ENCODE measurements at places on chromosomes 1 and 21. TPM values are rescaled to one million over a fixed set of nuclear protein-coding genes. Genes with fewer than 3 reads are reported as not detected.

- DNase-seq, result no peak
These were observed 1.9 kb downstream of the PUM1 start for GRCh38 chr1:31063631-31064030.

- no peak for DNase-seq
These were observed 45.5 kb upstream of the VANGL1 start for GRCh38 chr1:115596080-115596780.

The OR10X1 gene
- not detected for total RNA-seq

DNA sequence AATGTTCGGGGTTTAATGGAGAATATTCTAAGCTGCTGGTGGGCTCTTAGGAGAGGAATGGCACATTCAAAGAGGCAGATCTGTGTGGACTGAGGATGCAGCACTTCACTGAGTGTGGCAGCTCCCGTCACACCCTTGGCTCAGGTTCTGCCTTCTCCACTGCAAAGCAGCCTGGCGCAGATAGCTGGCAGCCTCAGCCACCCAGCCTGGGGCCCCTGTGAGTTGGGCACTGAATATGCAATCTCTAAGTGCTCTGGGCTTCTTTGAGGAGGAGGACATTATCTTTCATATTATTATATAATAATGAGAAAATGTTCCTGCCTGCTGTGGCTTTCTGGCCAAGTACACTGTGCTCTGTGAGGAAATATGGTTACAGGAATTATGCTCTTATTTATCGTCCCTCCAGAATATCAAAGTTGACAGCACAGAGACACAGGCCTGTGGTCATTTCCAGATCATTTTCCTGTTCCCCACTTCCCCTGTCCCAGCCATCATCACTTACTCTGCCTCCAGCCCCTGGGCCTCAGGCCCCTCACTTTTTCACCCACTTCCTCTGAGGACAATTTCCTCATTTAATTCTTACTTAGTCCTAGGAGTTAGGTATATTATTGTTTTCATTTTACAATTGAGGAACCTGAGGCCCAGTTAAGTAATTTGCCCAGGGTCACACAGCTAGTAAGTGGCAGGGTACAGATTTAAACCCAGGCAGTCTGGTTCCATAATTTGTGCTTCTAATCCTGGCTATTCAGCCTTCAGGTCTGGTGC is 53.6 kb downstream of the MAB21L3 start:
- DNase-seq, result no peak

The HPCAL4 gene
- 0.04 TPM for total RNA-seq

The MYBPH gene
- 1.4 TPM for total RNA-seq

The EFNA1 gene
- total RNA-seq, result 43.1 TPM

- DNase-seq, result no peak
These were observed 456.6 kb downstream of the RPS6KC1 start for GRCh38 chr1:213507472-213508223.

DNA sequence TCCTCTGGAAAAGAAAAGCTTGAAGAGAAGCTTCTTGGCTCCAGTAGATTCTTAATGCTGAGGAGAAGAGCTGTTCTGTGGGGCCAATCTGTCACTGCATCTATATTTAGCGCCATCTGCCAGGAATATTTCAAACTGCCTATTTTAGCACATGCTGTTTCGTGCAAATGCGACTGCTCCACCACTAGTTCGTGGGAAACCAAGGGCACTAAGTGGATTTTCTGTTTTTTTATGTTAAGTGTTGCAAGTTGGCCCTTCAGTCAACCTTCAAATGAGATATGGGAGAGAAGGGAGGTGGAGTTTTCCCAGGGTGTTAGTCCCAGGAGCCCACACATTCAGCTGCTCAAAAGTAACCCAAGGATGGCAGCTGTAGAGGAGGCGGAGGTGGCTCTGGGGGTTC is 91.9 kb downstream of the TSEN15 start:
- DNase-seq, result peak; percentile 43

- no peak for DNase-seq
These were observed 474.5 kb downstream of the DSCAM start for GRCh38 chr21:40372506-40372905.

- no peak for DNase-seq
These were observed 10.6 kb upstream of the F3 start for GRCh38 chr1:94552071-94552586.

The EFCAB7 gene
- total RNA-seq, result 6.8 TPM

DNA sequence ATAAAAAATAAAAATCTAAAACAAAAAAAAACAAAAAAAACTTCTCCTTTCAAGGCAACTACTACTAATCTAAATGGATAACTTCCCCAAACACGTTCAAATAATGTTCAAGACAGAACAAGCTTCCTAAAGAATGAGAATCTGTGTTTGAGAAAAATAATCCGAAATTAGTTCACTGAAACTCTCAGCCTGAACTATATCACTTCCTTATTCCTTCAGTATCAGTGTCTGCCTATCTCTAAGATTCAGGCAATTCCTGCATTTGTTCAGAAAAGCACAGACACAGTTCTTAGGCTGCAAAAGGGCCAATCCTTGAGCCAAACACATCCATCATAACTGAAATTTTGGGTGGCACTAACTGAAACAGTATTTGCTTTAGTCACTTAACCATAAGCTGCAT is 22.4 kb downstream of the DSTYK start:
- no peak for DNase-seq

DNA sequence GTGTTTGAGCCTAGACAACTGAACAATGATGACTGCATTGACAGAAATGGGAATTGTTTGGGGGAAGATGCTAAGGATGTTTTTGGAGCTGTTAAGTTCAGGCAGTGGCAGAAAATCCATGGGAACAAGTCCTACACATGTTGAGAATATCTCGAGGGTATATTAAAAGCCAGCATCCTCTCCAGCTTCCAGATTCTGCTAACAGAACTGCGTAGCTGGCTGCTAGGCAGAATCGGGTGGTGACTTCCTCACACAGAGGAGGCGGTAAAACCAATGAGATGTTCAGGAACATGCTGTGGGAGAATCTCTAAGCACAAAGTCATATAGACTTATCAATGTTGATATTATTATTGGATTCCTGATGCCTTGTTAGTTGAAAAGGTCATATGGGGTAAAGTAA is 14.8 kb downstream of the FAM163A start:
- DNase-seq, result no peak

The AMY1B gene
- total RNA-seq, result not detected

- no peak for DNase-seq
These were observed 8.4 kb upstream of the USP33 start for GRCh38 chr1:77768006-77768405.

The AQP10 gene
- 4.8 TPM for total RNA-seq

The FGR gene
- total RNA-seq, result not detected

- DNase-seq, result no peak
These were observed 888 bp downstream of the HES5 start for GRCh38 chr1:2528966-2529783.

The TMEM50B gene
- 100 TPM for total RNA-seq

- DNase-seq, result no peak
These were observed 49.2 kb downstream of the SLC37A1 start for GRCh38 chr21:42562816-42563215.

GRCh38 chr21:33267250-33267649 is 1.1 kb downstream of the IL10RB start:
- DNase-seq, result no peak

DNA sequence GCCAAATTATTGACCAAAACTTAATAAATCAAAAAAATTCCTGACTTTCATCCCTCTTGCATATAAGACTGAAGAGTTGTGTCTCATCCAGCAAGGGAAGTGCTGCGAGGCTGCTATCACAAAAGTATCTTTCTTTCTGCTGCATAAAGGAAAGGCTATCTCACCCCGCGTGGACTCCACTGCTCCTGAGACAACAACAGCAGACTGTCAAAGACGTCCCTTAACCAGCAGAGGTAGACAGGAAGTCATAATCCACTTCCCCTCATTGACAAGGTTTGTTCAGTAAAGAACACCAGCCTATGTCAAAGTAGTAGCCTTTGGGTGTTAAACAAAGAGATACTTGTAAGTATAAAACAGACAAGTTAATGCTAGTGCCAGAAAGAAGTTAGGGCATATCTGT is 29.4 kb downstream of the VPS26C start:
- no peak for DNase-seq

DNA sequence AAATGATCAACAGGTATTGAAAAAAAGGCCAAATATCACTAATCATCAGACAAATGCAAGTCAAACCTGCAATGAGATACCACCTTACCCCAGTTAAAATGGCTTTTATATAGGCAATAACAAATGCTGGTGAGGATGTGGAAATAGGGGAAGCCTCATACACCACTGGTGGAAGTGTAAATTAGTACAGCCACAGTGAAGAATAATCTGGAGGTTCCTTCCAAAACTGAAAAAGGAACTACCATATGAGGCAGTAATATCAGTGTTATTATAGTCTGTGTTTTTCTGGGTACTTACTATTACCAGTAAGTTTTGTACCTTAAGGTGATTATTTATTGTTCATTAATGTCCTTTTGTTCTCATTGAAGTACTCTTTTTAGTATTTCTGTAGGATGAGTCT is 201.3 kb downstream of the MRPL39 start:
- no peak for DNase-seq

The NCSTN gene
- 55.4 TPM for total RNA-seq

The CCDC185 gene
- total RNA-seq, result not detected

GRCh38 chr1:59674595-59674994 is 140.2 kb upstream of the HOOK1 start:
- no peak for DNase-seq

The LEFTY1 gene
- total RNA-seq, result 0.83 TPM

The TTC22 gene
- total RNA-seq, result not detected

GRCh38 chr1:171446386-171446785 is 38.9 kb upstream of the PRRC2C start:
- no peak for DNase-seq

DNA sequence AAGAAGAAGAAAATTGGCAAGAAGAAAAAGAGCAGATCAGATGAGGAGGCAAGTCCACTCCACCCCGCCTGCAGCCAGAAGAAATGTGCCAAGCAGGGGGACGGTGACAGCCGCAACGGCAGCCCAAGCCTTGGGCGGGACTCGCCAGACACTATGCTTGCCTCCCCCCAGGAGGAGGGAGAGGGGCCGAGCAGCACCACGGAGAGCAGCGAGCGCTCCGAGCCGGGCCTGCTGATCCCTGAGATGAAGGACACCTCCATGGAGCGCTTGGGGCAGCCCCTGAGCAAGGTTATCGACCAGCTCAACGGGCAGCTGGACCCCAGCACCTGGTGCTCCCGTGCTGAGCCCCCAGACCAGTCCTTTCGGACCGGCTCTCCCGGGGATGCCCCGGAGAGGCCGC is 9.0 kb upstream of the SLC25A34 start:
- DNase-seq, result no peak

- no peak for DNase-seq
These were observed 1.9 kb downstream of the SLC9A1 start for GRCh38 chr1:27152829-27153548.

DNA sequence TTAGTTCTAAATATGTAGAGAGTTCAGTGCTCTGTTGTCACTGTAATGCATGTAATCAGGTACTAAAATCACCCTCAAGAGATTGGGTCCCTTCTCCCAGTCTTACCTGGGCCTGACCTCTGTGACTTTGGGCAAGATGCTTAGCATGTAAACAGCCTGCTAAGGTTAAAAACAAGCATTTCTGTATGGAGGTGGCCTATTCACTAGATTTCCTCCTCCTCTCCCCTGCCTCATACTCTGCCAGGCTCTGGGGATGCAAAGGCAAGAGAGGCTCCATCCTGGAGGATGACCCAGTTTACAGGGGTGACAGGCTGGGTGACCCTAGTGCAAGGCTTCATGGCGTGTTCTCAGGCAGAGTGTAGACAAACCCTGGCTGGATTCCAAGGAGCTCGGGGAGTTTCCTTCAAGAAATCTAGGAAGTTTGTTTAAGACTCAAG is 28.8 kb downstream of the VANGL2 start:
- DNase-seq, result no peak

DNA sequence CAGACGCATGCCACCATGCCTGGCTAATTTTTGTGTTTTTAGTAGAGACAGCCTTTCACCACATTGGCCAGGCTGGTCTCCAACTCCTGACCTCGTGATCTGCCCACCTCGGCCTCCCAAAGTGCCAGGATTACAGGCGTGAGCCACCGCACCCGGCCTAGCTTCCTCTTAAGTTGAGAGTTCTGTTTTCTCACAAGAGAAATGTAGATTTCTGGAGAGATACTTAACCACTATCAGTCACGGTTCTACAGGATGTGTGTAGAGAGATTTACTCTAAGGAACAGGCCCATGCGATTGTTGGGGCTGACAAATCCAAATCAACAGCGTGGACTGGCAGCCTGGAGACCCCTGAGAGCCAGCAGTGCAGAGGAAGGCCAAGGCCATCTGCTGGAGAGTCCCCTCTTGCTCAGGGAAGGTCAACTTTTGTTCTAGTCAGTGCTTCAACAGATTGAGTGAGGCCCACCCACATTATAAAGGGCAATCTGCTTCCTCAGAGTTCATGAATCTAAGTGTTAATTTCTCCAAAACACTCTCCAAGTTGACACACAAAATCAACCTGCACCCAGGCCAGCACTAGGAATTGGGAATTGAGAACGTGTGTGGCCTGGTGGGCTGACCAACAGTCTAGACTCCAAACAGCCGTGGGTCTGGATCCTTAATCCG is 38.7 kb downstream of the CHAF1B start:
- no peak for DNase-seq

DNA sequence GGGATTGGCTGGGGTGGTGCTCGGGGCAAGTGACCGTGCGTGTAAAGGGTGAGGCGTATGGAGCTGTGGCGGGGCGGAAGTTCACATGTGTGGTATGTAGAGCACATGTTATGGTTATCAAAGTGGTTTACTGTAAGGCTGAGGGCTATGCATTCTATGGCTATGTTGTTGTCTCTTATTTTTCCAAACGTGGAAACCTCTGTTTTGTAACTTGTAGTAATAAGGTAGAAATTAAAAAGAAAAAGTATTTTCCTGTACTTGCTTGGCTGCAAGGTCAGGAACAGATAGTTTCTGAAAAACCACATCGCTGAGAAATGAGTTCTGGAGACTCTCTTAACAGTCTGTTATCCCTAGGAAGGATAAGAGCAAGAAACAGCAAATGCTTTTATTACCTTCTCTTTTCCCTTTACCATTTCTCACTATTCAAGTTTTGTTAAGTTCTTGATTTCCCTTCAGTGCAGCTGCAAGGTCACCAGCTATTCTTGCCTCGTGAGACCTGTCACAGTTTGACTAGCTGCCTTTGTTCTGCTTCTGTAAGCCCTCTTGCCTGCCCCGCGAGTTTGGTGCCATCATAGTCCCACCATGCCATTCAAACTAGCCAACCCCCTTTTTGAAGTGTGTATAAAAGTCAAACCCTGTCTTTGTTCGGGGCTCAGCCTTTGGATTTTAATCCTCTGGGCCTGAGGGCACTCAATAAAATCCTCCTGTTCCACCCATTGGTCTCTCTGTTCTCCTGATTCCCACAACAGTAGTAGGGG is 9.5 kb downstream of the RNU1-2 start:
- peak; percentile 95 for DNase-seq

The SYTL1 gene
- total RNA-seq, result 14.7 TPM

The PLPP3 gene
- total RNA-seq, result 58.2 TPM

GRCh38 chr21:40699366-40699765 is 147.6 kb downstream of the DSCAM start:
- DNase-seq, result no peak

The DNAH14 gene
- total RNA-seq, result 24.6 TPM

- DNase-seq, result peak; percentile 80
These were observed 6.0 kb upstream of the UBL4B start for GRCh38 chr1:110106013-110106941.

The TMPRSS15 gene
- not detected for total RNA-seq

- DNase-seq, result peak; percentile 18
These were observed at the start of gene BMP8B for GRCh38 chr1:39788758-39789570. Gene BMP8B (minus strand): TSS chr1:39788865. CDS start chr1:39788485, 380 bp downstream.

The ARHGEF10L gene
- total RNA-seq, result 55.4 TPM
